ENCODE measurements at places on chromosomes 3 and 15.

GRCh38 chr3:12454076-12454815 lies 30.0 kb upstream of the TSEN2 start:
- DNase-seq = no peak

- no peak for DNase-seq
Observed at GRCh38 chr3:135532021-135532420, 433.5 kb upstream of the PPP2R3A start.

GRCh38 chr3:36372534-36372935 lies 7.8 kb upstream of the STAC start:
- DNase-seq = no peak

- no peak for DNase-seq
Observed at GRCh38 chr15:33161209-33161608, 33.3 kb downstream of the FMN1 start.

DNA sequence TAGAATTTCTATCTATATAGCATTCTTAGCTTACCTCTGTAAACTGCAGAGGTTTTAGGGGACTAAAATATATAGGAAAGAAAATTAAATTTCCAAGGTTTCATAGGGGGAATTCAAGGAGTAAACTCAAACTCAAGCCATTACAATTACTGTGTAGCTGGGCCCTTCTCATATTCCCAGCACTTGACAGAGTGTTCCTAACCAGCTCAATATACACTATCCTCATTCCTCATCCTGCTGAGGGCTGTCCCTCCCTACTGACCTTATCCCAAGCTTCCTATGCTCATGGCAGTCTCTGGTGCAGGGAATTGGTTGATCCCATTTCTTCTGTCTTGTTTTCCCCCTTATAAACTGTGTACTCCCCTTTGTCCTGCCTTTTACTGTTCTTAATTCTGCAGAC lies 33.9 kb downstream of the NXPE3 start:
- no peak for DNase-seq

DNA sequence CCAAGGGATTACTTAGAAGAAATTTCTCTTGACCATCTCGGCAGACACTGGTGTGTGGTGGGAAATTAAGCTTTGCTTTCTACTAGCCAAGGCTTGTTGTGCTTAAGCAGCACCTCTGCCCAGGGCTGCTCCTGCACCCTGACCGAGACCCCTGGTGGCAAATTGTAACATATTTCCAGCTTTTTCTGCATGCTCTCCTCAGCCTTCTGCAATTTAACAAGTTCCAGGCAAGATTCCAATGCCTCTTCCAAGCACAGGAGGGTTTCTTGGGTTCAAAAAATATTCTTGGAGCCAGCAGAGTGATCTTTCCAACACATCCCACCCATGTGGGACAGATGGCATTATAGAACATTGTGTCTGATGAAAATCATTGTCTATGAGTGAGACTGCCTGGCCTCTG lies 210.5 kb downstream of the CLSTN2 start:
- DNase-seq = no peak

DNA sequence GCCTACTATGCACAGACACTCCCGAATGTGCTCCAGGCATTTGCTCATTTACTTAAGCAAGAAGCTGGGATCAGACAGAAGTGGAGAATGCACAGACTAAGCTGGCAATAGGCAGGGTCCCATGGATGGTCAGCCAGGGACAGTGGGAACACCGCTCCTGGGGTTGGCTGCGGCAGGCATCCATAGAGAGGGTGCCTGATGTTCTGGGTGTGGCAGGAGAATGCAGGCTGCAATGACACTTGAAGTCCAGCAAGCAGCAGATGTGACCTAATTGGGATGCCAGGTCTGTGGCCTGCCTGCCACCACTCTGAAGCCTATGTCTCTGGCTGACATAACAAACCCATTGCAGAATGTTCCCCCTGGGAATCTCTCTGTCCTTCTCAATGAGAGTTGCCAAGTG lies 40.2 kb upstream of the SLC6A11 start:
- DNase-seq = no peak

- DNase-seq = no peak
Observed at GRCh38 chr3:100352296-100353231, 18.0 kb downstream of the NIT2 start.

- DNase-seq = no peak
Observed at GRCh38 chr3:133455960-133456359, 56.1 kb downstream of the BFSP2 start.

DNA sequence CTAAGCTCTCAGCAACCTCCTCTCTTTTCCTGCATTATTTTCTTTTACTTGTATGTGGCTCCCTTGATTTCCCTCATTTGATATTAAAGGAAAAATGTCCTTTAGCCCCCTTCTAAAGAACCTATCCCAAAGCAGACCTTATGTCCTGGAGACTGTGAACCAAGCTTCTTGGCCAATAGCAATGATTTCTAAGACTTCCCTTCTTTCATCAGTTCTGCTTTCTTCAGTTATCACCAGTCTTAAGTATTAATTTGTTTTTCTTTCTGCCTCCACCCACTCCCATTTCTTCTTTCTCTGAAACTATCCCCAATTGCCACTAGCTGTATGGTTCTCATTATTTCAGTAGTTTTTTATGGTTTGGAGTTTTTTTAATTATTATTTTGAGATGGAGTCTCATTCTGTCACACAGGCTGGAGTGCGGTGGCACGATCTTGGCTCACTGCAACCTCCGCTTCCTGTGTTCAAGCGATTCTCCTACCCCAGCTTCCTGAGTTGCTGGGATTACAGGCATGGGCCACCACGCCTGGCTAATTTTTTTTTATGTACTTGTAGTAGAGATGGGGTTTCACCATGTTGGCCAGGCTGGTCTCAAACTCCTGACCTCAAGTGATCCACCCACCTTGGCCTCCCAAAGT lies 12.1 kb downstream of the TMOD3 start:
- no peak for DNase-seq

GRCh38 chr3:9700536-9700935 lies 3.1 kb upstream of the CPNE9 start:
- DNase-seq = no peak

DNA sequence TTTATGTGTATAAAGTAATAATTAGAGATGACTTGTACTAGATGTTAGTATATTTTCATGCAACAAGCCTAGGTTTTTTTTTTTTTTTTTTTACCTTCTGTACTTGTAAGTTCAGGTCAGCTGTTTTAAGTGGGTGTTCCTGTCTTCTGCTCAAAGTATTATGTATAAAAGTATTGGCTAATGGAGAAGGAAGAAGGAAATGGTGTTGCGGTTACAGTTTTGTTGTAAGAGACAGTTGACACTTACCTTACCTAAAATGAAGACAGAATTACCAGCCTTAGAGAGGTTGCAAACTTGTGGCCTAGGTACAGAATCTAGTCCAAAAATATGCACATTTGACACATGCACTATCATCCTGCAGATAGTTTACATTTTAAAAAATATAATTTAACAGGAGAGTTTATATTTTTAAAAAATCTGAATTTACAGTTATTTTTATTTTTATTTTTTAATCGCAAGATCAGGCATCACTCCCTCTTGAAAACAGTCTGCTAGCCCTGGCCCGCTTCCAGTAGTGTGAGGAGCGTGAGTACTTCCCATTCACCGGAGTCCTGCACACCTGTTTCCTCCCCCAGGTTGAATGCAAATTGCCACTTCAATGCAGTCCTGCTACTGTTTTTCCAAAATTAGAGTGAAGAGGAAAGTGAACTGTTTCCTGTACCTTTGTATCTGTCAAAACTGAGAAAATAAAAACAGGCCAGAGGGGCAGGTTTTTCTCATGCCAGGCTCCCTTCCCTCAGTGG lies 224.3 kb upstream of the SOX2 start:
- DNase-seq = no peak

DNA sequence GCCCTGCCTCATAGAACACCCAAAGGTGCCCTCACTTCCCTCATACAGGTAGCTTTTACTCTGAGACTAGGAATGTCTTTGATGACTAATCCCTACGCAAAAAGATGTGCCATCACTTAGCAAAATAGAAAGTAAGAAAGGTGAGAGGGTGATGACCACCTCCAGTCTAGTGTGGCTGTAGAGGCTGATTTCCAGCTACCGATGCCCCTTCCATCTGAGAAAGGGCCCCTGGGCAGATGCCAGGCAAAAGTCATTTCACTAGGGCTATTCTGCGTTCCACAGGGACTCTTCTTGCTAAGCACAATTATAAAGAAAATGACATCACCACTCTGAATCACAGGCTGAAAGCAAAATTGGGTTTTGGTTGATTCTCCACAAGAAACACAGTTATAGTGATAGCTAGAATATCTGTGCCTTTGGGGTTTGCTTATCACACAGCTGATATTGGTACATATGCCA lies 77.4 kb downstream of the RBPMS2 start:
- DNase-seq = peak; percentile 22

- no peak for DNase-seq
Observed at GRCh38 chr3:57772251-57772650, 16.1 kb downstream of the SLMAP start.

DNA sequence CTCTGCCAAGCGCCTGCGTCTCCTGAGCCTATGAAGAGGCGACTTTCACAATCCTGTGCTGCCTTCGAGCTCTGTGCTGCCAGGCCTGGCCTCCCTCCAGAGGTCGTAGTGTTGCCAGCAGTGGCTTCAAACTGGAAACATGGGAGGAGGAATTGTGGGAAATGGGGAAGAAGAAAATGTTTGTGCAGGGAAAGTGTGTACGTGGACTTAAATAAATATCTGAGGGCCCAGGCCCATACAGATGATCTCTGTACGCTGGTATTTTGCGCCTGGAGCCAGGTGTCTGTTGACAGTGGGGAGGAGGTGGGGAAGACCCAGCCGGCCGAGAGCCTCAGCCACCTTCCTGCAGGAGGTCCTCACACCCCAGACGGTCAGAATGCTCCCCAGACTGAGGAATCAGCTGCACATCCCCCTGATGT lies 44.6 kb downstream of the ZBTB38 start:
- no peak for DNase-seq

DNA sequence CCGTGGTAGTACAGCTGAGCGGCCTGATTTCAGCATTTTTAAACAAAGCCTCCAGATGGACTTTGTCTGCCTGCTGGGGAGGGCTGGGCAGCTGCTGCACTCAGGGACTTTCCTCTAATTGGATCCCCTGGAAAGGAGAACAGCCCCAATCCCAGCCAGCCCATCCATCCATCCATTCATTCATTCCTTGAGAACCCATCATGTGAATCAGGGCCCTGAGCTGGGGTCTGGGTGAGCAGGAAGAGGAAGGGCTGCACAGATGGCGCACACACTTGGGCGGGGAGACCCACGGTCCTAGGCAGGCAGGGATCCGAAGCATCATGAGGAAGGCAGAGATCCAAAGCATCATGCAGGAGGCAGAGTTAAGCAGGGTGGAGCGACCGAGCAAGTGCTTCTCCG lies 45.7 kb downstream of the TPRA1 start:
- DNase-seq = no peak

DNA sequence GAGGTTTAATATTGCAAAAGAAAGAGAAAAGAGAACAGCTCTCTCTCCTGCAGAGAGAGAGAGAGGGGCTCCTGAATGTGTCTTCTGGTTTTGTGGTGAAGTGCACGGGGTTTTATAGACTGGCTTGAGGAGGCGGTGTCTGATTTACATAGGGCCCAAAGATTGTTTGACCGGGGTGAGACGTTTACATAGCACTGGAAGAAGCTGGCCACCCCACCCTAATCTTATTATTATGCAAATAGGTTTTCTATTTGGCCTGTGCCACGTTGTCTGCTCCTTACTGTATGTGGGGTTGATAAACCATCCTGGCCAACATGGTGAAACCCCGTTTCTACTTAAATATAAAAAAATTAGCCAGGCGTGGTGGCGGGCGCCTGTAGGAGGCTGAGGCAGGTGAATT lies 268.6 kb downstream of the SV2B start:
- no peak for DNase-seq

- DNase-seq = no peak
Observed at GRCh38 chr3:166554023-166554422, 716.8 kb upstream of the BCHE start.

GRCh38 chr3:125001557-125002413 lies 54.0 kb downstream of the HEG1 start:
- no peak for DNase-seq

GRCh38 chr15:40421246-40422157 lies 15.9 kb downstream of the IVD start:
- DNase-seq = peak; percentile 83

GRCh38 chr15:58066042-58066867 lies 744 bp upstream of the ALDH1A2 start:
- peak; percentile 14 for DNase-seq

GRCh38 chr15:75785771-75786574 lies 57.3 kb upstream of the UBE2Q2 start:
- no peak for DNase-seq

GRCh38 chr3:178743297-178743696 lies 207.1 kb downstream of the KCNMB2 start:
- no peak for DNase-seq

- no peak for DNase-seq
Observed at GRCh38 chr3:46361408-46362283, 7.7 kb downstream of the CCR2 start.

GRCh38 chr3:195040773-195041520 lies 230.0 kb downstream of the XXYLT1 start:
- no peak for DNase-seq

DNA sequence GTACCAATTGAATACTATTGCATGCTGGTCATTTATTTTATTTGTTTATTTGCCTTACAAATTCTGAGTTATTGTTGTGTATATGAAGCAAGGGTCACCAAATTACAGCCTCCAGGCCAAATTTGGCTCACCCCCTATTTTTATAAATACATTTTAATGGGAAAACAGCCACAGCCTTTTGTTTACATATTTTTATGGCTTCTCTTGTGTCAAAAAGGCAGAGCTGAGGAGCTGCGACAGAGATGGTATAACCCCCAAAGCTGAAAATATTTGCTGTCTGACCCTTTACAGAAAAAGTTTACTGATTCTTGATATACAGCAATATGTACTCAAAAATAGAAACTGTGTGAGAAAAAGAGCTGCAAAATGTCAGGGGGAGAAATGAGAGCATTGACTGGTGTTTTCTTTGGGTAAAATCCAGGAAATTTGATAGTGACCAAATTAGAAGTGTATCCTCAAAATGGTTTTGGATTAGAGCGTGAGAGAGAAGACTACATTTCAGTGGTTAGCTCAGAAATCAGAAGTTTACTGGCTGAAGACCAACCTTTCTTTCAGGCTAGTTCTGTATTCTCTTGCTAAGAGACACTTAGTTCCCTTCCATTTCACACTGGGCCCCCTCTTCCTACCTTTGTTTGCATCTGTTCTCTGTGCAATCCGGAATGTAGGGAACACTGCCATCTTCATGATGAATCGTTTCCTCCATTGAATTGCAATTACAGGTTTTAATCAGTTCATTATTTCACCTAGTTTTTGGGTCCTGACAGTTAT lies 757.8 kb downstream of the AGBL1 start:
- no peak for DNase-seq

Data from stimulated activated CD4-positive, alpha-beta T cell treated with anti-CD3 and anti-CD28 coated beads, Interleukin-12 subunit alpha, Interleukin-12 subunit beta, amount 100 ng/mL, for 24 hours (primary cell).